ENCODE measurements at places on chromosomes 2 and 18. TPM values are rescaled to one million over a fixed set of nuclear protein-coding genes. Genes with fewer than 3 reads are reported as not detected.

Gene KCNK3
- 9.2 TPM for total RNA-seq

Gene LOXL3
- 6.4 TPM for total RNA-seq

Gene OTOS
- total RNA-seq: not detected

Gene OSR1
- 34.7 TPM for total RNA-seq

Gene COQ10B
- total RNA-seq: 23.0 TPM

Gene ABCB11
- total RNA-seq: 0.18 TPM

Gene HS6ST1
- total RNA-seq: 56.0 TPM

Measured in ureter (tissue), 1 donor.